ENCODE measurements at places on chromosomes 3 and 15. TPM values are rescaled to one million over a fixed set of nuclear protein-coding genes. Genes with fewer than 3 reads are reported as not detected.

The RASGRP1 gene
- 64.2 TPM for total RNA-seq

The REC114 gene
- not detected for total RNA-seq

The COL6A5 gene
- total RNA-seq, result not detected

The SLC30A4 gene
- 2.2 TPM for total RNA-seq

The DPPA2 gene
- not detected for total RNA-seq

The GPR27 gene
- 2.7 TPM for total RNA-seq

The VIPR1 gene
- total RNA-seq, result 3.3 TPM

The CX3CR1 gene
- total RNA-seq, result 0.51 TPM

The SNX4 gene
- 46.2 TPM for total RNA-seq

The ALS2CL gene
- total RNA-seq, result 0.69 TPM

The GOLGA6L7 gene
- not detected for total RNA-seq

The PLSCR4 gene
- total RNA-seq, result not detected

The TNFAIP8L3 gene
- 1.2 TPM for total RNA-seq

The LCTL gene
- total RNA-seq, result not detected

The FBXW12 gene
- not detected for total RNA-seq

The LSG1 gene
- total RNA-seq, result 56.2 TPM

The TTLL13 gene
- 0.44 TPM for total RNA-seq

The IL17RD gene
- total RNA-seq, result not detected

The GOLGA8T gene
- not detected for total RNA-seq

The NOX5 gene
- not detected for total RNA-seq

The EPHB3 gene
- total RNA-seq, result not detected

The SLC22A14 gene
- total RNA-seq, result not detected

The PLD1 gene
- 0.80 TPM for total RNA-seq

The SIAH2 gene
- 109 TPM for total RNA-seq

The NR1I2 gene
- total RNA-seq, result 0.55 TPM

The EFHB gene
- total RNA-seq, result 0.89 TPM

The ACOX2 gene
- not detected for total RNA-seq

The CCDC80 gene
- not detected for total RNA-seq

The ZNF662 gene
- 0.86 TPM for total RNA-seq

The GOLGA8G gene
- not detected for total RNA-seq

The ERC2 gene
- not detected for total RNA-seq

The CAMK1 gene
- 28.3 TPM for total RNA-seq

The GOLGA6L1 gene
- not detected for total RNA-seq

The UROC1 gene
- total RNA-seq, result not detected

The CTXN2 gene
- total RNA-seq, result not detected

The GATA2 gene
- 0.08 TPM for total RNA-seq

The PCOLCE2 gene
- total RNA-seq, result 0.52 TPM

The SOX14 gene
- not detected for total RNA-seq

The TM6SF1 gene
- 2.1 TPM for total RNA-seq

The GPR160 gene
- 3.7 TPM for total RNA-seq

The IQCF2 gene
- not detected for total RNA-seq

The SLC15A2 gene
- 1.4 TPM for total RNA-seq

The USP19 gene
- total RNA-seq, result 56.7 TPM

The CLASP2 gene
- 45.5 TPM for total RNA-seq

The ARHGAP11A gene
- total RNA-seq, result 110 TPM

The RETNLB gene
- total RNA-seq, result not detected

The GOLGA6L10 gene
- 0.82 TPM for total RNA-seq

The CYP11A1 gene
- total RNA-seq, result 0.13 TPM

The FETUB gene
- total RNA-seq, result not detected

Data from activated CD8-positive, alpha-beta memory T cell treated with anti-CD3 and anti-CD28 coated beads for 36 hours (primary cell).